ENCODE measurements at places on chromosomes 3 and 15.
A peak's percentile ranks its signal among the peaks of the same experiment; 100 is the strongest.

DNA sequence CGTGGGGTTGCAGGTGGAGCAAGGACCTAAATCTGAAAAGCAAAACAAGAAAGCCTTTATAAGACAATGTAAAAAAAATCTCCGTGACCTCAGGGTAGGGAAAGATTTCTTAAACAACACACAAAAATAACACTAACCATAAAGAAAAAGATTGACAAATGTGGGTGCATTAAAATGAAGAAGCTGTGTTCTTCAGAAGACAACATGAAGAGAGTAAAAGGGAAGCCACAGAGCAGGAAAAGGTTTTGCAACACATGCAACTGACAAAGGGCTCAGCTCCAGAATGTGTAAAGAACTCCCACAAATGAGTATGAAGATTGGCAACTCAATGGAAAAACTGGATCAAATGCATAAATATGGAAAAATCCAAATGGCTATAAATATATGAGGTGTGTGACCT lies 74.2 kb downstream of the MAGEF1 start:
- DNase-seq: peak; percentile 72

DNA sequence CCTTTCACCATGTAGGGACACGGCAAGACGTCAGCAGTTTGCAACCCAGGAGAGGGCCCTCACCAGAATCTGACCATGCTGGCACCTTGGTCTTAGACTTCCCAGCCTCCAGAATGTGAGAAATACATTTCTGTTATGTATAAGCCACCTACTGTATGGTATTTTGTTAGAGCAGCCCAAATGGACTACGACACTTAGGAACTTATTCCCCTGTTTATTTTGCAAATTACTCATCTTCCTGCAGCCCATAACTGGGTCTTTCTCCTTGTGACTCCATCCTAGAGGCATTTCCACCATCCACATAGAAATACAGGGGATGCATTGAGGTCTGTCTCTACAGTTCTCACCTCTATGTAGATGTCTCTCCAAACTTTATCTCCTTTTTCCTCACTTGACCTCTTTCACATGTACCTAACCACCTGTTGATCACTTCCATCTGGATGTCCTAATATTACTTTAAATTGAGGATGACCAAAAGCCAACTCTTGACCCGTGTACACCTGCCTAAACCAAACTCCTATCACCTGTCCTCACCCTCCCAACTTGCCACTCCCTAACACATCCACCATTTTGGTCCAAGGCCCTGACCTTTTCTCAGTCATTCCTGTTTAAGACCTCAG lies 406.0 kb upstream of the WNT5A start:
- DNase-seq: no peak

DNA sequence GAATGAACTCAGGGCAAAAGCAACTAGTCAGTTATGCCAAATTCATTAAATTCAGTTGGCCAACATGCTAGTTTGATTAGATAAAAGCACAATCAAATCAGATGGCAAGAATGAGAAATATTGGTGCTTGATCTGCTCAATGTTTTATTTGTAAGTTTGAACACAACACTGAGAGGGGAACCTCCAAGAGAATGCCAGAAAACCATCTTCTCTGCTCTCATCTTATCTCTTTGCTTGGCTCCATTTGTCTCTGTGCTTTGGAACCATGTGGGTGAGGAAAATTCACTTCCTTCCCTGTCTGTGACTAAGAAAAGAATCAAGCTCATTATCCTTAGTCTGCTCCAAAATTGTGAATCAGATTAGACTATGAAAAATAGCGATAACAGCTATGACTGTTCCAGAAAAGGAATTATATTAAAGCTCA lies 43.6 kb upstream of the DCBLD2 start:
- DNase-seq: no peak

DNA sequence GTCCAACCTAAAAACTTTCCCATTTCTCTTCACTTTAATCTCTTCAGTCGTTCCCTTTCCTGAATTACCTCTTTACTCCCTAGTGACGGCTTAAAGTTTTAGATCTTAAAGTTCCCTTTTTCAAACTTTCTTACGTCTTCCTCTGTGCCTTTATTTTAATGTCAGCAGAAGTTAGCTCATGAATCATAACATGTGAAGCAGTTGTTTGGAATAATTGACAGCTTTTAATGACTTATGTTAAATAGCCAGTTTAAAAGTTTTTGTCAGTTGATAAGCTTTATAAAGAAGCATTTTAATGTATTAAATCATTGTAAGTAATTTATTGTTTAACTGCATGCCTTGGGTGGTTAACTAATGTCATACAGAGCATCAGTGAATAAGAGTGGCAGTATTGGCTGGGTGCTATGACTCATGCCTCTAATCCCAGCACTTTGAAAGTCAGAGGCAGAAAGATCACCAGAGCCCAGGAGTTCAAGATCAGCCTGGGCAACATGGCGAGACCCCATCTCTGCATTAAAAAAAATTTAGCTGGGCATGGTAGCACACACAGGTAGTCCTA lies 33.9 kb downstream of the PIK3CA start:
- DNase-seq: peak; percentile 51

DNA sequence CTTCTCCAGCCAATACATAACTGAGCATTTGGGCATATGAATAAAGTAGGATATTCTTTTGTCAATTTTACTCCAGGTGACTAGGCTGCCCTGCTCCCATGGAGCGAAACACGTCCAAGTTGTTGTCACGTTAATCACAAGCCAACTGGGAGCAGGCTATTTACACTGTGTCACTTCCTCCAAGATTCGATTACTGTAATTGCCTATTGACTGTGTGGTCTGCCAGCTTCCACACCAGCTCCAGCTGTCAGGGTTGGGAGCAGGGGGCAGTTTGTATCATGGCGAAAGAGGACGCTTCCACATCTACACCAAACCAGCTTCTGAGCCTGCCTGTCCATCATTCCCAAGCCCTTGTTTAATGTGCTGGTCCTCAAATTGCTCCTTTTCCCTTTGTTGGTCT lies 89.2 kb upstream of the RORA start:
- DNase-seq: no peak

GRCh38 chr15:88612186-88612796 lies 8.8 kb upstream of the AEN start:
- DNase-seq: no peak

- no peak for DNase-seq
Observed at GRCh38 chr3:181637456-181637855, 74.3 kb upstream of the SOX2 start.

DNA sequence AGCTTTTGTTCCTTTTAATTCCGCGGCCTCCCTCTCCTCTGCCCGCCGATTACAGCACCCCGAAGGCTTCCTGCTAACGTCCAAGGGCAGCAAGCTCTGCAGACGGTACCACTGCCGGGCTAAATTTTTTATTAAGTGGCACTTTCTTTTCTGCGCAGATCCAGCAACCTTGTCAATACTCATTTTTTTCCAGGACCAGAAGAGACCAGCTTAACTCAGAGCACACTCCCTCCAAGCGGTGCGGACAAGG lies 542 bp upstream of the MEIS2 start:
- no peak for DNase-seq

- peak; percentile 81 for DNase-seq
Observed at GRCh38 chr3:124620600-124621063, 109.6 kb upstream of the UMPS start.

DNA sequence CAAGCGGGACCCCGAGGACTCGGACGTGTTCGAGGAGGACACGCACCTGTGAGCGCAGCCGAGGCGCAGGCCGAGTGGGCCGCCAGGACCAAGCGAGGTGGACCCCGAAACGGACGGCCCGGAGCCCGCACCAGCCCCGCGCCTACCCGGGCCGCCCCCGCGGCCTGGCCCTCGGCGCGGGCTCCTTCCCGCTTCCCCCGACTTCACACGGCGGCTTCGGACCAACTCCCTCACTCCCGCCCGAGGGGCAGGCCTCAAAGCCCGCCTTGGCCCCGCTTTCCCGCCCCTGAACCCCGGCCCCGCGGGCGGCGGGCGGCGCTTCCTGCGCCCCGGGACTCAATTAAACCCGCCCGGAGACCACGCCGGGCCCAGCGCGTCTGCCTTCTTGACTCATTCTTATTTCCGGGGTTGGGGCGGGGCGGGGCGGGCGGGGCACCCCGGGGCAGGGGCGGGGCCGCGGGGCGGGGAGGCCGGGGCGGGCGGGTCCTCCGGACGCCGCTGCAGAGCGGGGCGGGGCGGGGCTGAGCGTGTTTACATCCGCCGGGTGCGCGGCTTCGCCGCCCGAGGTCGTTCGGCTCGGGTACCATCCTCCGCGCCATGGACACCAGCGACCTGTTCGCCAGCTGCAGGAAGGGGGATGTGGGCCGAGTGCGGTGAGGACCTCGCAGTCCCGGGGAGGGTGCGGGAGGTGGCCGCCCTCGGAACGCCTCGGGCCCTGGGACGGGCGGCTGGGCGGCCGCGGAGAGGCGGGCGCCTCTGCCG lies at the start of gene ABTB1:
ABTB1 (plus strand) TSS at position 524 of the 762 bp plus-strand sequence; CDS start at position 598, 74 bp downstream.
- DNase-seq: peak; percentile 58

DNA sequence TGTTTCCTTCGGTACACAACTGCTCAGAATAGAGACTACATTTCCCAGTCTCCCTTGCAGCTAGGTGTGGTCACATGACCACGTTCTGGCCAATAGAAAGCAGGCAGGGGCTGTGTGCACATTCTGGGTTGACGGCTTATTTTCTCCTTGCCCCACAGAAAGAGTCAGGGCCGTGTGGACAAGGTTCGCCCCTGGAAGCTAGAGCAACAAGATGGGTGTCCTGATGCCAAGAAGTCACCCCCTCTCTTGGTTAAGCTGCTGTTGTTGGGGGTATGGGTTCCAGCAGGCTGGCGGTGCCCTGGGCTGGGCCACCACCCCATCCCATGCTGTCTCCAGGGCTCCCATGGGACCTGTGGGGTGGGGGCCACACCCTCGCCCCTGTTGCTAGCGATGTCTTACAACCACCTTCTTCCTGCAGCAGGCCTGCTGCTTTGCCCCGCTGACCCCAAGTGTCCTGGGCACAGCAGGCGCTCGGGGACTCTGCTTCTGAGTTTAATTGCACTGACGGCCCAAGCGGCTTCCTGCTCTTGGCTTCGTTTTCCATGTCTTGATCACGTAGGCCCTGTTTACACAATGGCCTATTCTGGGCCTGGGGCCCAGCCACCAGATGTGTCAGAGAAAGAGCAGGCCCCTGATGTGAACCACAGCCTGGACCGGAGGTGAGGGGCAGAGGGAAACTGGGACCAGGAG lies 24.9 kb downstream of the ABTB1 start:
- peak; percentile 44 for DNase-seq

GRCh38 chr3:129599607-129600006 lies 6.9 kb downstream of the PLXND1 start:
- DNase-seq: peak; percentile 89

GRCh38 chr15:94579286-94579685 lies 347.9 kb downstream of the MCTP2 start:
- DNase-seq: no peak

All from KBM-7 (cell line).